HFF-Myc (cell line): ENCODE measurements at places on chromosomes 3 and 15.
A peak's percentile ranks its signal among the peaks of the same experiment; 100 is the strongest.

DNA sequence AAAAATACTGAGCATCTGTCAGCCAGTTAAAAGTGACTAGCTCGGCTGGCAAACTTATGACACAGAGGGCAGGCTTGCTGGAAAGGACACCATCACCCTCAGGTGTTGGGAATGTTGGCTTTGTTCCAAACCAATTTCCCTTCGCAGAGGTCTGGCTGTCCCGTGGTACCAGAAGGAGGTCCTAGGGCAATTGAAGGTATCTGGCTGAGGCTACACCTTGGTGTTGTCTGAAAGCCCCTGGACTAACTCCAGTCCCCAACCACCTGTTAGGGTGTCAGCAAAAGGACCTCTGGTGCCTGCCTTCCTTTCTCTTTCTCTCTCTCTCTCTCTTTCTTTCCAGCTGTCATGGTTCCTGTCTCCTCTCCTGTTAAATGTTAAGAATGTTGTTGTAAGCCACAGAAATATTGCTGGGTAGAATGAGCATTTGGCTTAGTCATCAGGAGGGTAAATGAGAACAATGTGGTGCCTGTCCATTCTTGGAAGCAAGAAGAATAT, 12.5 kb downstream of the PRR20G start:
- peak; percentile 67 for DNase-seq

GRCh38 chr15:93382200-93382820, 293.3 kb upstream of the RGMA start:
- DNase-seq = no peak

DNA sequence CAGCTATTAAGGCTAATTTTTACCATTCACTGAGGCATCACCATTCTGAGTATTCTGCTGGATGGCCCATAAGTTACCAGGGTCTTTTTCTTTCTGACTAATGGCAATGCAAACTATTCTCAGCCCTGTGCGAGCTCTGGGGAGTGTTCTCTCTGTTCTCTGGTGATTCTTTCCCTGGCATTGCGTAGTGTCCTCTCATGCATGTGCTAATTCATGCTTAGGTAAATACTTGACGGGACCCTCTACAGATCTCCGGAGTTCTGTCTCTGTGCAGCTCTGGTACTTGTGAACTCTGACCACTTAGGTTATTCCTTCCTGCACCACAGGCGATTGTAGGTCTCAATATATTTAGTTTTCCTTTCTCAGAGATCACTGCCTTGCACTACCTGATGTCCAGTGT, 34.8 kb downstream of the UBE2E1 start:
- DNase-seq = no peak

DNA sequence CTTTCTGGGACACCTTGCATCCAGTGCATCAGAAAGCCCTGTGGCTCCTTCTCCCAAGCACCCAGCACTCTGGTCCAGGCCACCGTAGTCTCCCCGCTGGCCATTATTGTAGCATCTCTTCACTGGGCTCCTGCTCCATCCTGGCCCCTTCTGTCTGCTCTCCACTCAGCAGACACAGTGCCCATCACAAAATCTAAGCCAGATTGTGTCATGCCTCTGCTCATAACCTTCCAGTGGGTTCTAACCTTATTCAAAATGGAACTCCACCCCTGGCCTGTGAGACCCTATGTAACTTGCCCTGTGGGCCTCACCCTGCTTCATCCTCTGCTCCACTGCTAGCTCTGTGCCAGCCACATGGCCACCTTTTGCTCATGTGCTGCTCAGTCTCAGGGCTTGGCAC, 31.7 kb upstream of the PRR23E start:
- DNase-seq = no peak
